ENCODE measurements at places on chromosomes 1 and 21. TPM values are rescaled to one million over a fixed set of nuclear protein-coding genes. Genes with fewer than 3 reads are reported as not detected.

Gene LIPI
- not detected for polyA plus RNA-seq

Gene BMP8A
- polyA plus RNA-seq: not detected

Gene C1orf216
- polyA plus RNA-seq: 8.9 TPM

Gene KAZN
- not detected for polyA plus RNA-seq

DNA sequence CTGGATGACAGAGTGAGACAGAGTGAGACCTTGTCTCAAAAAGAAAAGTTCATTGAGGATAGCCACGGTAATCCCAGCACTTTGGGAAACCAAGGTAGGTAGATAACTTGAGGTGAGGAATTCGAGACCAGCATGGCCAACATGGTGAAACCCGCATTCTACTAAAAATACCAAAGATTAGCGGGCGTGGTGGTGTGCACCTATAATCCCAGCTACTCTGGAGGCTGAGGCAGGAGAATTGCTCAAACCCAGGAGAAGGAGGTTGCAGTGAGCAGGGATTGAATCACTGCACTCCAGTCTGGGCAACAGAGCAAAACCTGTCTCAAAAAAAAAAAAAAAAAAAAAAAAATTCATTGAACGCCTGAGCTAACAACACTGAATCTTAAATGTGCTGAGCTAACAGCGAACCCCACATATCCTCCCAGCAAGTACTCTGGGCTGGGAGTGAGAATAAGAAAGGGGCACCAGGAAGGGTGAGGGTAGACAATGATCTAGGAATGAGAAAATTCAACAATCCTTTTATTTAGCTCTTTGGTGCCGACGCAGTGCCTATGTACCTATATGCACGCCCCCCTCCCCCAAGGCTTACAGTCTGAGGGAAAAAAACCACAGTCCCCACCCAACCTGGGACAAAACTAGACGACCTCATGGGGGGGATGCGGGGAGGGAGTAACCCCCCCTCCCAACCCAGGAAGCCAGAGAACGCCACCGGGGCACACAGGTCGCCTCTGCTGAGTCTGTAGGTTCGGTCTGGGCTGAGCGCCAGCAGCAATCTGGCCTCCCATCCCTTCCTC, 1.4 kb upstream of the CACNA1S start:
- H3K27ac ChIP-seq: no peak overlapping the region
- H3K4me3 ChIP-seq: peak overlapping the region; percentile 54
- H3K36me3 ChIP-seq: no peaks in the 10 kb centered on the region
- H3K27me3 ChIP-seq: peaks cover 36% of the 10 kb centered on the region
- peaks cover 6% of the 10 kb centered on the region for H3K4me1 ChIP-seq
- no peak for DNase-seq

GRCh38 chr1:237717106-237717505, 173.6 kb downstream of the ZP4 start:
- H3K4me3 ChIP-seq: no peak overlapping the region
- H3K36me3 ChIP-seq: no peaks in the 10 kb centered on the region
- H3K27me3 ChIP-seq: no peaks in the 10 kb centered on the region
- no peaks in the 10 kb centered on the region for H3K4me1 ChIP-seq

DNA sequence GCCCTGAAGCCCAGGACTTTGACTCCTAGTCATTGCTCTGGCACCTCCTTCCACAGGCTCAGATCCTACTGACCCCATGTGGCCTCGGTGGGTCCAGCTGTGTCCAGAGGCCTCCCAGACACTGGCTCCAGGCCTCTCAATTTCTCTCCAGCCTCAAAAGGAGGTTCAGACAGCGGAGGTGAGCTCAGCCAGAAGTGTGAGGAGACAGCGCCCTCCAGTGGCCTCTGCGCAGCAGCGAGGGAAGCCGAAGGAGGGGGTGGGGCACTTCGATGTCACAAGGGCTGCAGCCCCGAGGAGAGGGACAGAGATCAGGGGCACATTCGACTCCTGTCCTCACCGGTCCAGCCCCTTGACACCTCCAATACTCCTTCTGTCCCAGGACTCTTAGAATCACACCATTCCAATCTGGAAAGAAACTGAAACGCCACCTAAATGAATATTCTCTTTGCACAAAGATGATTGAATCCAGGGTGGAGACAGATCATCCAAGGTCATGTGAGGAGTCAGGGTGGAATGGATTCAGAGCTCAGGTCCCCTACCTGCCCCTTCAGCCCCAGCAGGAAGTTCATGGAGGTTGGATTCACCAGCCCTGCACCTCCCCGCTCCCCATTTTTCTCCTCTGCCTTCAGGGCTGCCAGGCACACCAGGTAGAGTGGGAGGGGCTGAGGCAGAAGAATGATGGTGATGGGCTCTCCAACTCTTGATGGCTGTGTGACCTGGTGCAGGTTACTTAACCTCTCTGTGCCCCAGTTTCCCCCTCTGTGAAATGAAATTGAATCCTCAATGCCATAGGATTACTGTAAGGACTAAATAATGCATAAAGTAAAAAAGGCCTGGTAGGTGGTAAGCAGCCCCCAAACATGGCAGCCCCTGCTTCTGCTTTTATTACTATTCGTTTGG, 34.8 kb upstream of the ZBTB40 start:
- H3K4me3 ChIP-seq: no peak overlapping the region
- no peaks in the 10 kb centered on the region for H3K4me1 ChIP-seq
- peaks cover 9% of the 10 kb centered on the region for H3K27me3 ChIP-seq

GRCh38 chr1:64856553-64856952, 109.8 kb downstream of the JAK1 start:
- no peak overlapping the region for H3K27ac ChIP-seq
- peak; percentile 21 for DNase-seq
- H3K27me3 ChIP-seq: no peaks in the 10 kb centered on the region
- H3K4me1 ChIP-seq: peaks cover 6% of the 10 kb centered on the region

GRCh38 chr1:12513181-12513580, 104.8 kb downstream of the DHRS3 start:
- no peak overlapping the region for H3K4me3 ChIP-seq
- no peaks in the 10 kb centered on the region for H3K27me3 ChIP-seq
- H3K36me3 ChIP-seq: no peaks in the 10 kb centered on the region
- H3K27ac ChIP-seq: no peak overlapping the region

DNA sequence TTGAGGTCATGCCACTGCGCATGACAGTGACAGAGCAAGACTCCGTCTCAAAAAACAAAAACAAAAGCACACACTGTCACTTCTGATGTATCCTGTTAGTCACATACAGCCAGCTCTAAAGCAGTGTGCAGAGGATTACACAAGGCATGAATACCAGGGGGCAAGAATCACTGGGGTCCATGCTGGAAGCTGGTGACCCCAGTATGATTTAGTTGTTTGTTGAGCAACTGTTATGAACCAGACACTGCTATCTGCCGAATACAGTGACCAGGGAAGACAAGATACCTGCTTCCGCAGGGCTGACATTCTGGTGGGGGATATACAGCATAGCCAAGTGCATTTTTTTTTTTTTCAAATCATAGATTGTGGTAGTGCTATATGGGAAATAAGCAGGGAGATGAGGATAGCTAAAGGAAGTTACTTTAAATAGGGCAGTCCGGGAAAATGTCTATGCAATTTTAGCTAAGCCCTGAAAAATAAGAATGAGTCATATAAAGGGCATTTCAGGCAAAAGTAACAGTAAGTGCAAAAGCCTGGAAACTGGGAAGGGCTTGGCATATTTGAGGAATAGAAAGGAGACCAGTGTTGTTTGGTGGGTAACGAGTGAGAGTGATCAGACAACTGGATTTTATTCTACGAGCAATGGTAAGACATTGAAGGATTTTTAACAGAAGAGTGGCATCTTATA, 69.7 kb downstream of the ADSS2 start:
- H3K4me1 ChIP-seq: no peaks in the 10 kb centered on the region
- no peak overlapping the region for H3K4me3 ChIP-seq
- H3K27ac ChIP-seq: no peak overlapping the region
- DNase-seq: no peak

DNA sequence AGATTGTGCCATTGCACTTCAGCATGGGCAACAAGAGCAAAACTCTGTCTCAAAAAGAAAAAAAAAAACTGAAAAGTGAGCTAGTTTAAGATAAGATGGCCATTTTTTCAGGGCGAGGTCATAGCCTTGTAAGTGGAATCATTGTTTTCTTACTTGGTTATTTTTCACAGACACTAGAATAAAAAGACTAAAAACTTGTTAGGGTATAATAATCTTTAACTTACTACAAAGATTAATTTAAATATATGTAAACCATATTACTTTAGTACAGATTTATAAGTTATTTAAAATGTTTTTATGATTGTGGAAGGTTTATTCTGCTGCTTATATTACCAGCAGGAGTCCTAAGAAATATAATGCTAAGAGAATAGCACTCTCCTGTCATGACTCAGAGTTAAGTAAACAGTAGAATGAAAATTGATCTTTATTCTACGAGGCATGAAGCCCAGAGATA, 23.5 kb downstream of the ANGPTL1 start:
- DNase-seq: no peak
- no peaks in the 10 kb centered on the region for H3K27me3 ChIP-seq
- H3K36me3 ChIP-seq: no peaks in the 10 kb centered on the region
- H3K4me1 ChIP-seq: no peaks in the 10 kb centered on the region
- H3K4me3 ChIP-seq: no peak overlapping the region
- no peak overlapping the region for H3K27ac ChIP-seq

GRCh38 chr1:58576325-58576726, 726 bp downstream of the TACSTD2 start:
- DNase-seq: no peak
- H3K27ac ChIP-seq: peak overlapping the region; percentile 70
- H3K27me3 ChIP-seq: peaks cover 65% of the 10 kb centered on the region
- H3K4me3 ChIP-seq: peak overlapping the region; percentile 19

- H3K36me3 ChIP-seq: no peaks in the 10 kb centered on the region
- H3K4me1 ChIP-seq: no peaks in the 10 kb centered on the region
- H3K4me3 ChIP-seq: no peak overlapping the region
- no peak overlapping the region for H3K27ac ChIP-seq
- no peaks in the 10 kb centered on the region for H3K27me3 ChIP-seq
These were observed 14.0 kb downstream of the FAAP20 start for GRCh38 chr1:2180297-2181245.

DNA sequence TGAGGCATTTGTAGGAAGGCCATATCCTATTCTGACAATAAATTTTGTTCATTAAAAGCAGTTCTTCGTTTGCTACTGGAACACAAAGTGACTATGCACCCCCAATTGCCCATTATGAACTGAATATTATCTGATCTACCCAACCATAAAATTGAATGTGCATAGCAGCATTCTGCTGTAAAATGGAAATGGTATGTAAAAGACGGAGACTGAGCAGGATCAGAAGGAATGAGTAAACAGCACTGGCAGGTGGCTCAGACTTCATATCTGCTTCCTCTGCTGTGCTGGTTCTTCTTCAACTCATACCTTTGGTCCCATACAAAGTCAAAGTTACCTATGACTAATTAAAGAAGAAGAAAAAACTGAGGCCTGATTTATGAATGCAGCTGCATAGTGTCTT, 339.5 kb downstream of the PLA2G4A start:
- no peaks in the 10 kb centered on the region for H3K36me3 ChIP-seq
- H3K27me3 ChIP-seq: no peaks in the 10 kb centered on the region
- no peak overlapping the region for H3K4me3 ChIP-seq
- H3K4me1 ChIP-seq: no peaks in the 10 kb centered on the region
- no peak for DNase-seq
- H3K27ac ChIP-seq: no peak overlapping the region

DNA sequence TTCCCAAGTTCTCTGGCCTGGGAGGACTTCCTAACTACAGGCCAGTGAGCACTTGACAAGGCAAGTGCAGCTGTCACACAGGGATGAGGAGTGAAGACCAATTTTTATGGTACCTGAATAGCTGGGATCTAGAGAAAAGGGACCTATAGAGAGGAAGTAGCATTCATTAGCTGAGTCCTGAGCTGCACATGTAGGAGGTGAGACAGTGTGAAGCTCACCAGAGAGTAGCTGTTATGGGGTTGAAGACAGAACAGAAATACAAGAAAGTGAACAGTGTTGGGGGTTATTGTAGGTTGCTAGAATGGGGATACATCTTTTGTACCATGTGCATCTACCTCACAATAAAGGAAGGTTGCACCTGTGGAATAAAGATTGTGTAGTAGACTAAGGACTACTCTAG, 37.7 kb upstream of the PYHIN1 start:
- no peaks in the 10 kb centered on the region for H3K4me1 ChIP-seq
- no peaks in the 10 kb centered on the region for H3K27me3 ChIP-seq
- no peak overlapping the region for H3K27ac ChIP-seq
- no peak overlapping the region for H3K4me3 ChIP-seq

DNA sequence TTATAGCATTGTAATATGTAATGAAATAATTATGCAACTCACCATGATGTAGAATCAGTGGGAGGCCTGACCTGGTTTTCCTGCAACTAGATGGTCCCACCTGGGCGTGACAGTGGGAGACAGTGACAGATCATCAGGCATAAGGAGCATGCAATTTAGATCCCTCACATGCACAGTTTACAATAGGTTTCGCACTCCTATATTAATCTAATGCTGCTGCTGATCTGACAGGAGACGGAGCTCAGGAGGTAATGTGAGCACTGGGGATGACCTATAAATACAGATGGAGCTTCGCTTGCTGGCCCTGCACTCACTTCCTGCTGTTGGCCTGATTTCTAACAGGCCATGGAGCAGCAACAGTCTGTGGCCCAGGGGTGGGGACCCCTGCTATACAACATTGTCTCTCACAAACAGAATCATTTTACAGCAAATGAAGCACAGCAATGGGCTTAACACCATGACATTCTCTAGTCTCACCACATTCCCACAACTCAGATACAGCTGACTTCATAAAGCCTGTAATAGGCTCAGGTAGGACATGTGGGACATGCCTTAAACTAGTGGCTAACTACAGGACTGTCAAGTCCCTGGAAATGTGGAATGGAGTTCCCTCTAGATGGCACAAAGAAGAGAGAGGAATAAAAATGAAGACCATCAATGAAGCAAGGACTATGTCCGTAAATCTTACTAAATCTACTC, 40.7 kb upstream of the SLC5A9 start:
- no peaks in the 10 kb centered on the region for H3K27me3 ChIP-seq
- no peak for DNase-seq
- no peak overlapping the region for H3K27ac ChIP-seq
- no peaks in the 10 kb centered on the region for H3K4me1 ChIP-seq

DNA sequence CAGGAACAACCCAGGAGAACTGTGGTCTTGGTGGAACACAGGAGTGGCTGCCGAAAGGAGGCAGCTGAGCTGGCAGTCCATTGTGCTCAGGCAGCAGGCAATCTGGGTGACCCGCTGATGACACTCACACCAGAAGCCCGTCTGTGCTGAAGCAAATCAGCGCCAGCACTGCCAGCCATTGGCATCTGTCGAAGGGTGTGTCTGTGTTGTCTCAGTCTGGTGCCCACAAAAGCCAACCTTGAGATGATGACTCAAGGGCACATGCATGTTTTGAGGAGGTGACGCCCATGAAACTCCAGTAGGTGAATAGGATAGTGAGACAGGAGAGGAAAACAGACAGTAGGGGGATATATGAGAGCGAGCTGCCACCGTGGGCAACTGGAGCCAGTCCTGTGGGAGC, 167.3 kb downstream of the KAZN start:
- no peaks in the 10 kb centered on the region for H3K4me1 ChIP-seq
- no peak overlapping the region for H3K4me3 ChIP-seq
- H3K36me3 ChIP-seq: no peaks in the 10 kb centered on the region
- no peak for DNase-seq

DNA sequence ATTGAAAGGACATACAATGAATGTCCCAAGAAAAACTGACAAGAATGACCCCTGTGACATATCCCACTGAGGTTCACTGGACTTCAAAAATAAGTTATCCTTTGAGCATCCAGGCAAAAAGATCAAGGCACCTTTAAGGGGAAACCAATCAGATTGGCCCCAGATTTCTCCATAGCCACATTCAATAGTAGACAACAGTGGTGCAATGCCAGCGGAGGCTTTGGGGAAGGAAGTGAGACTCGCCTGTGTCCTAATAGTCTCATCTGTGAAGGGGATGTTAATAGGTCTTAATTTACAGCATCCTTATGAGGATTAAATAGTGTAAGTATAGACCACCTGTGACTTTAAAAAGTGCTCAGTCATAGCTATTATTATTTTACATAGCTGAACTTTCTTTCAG, 21.5 kb downstream of the RPL5 start:
- H3K36me3 ChIP-seq: no peaks in the 10 kb centered on the region
- no peak overlapping the region for H3K27ac ChIP-seq
- no peak overlapping the region for H3K4me3 ChIP-seq
- peaks cover 34% of the 10 kb centered on the region for H3K4me1 ChIP-seq
